CD4-positive, alpha-beta memory T cell (primary cell): ENCODE measurements at places on chromosomes 6 and 20. TPM values are rescaled to one million over a fixed set of nuclear protein-coding genes. Genes with fewer than 3 reads are reported as not detected.

SCUBE3 gene
- not detected for total RNA-seq

ULBP2 gene
- total RNA-seq, result not detected

CNR1 gene
- not detected for total RNA-seq

AHI1 gene
- total RNA-seq, result 12.8 TPM

MMP24 gene
- 0.12 TPM for total RNA-seq

CLDN20 gene
- not detected for total RNA-seq

IP6K3 gene
- not detected for total RNA-seq

DNA sequence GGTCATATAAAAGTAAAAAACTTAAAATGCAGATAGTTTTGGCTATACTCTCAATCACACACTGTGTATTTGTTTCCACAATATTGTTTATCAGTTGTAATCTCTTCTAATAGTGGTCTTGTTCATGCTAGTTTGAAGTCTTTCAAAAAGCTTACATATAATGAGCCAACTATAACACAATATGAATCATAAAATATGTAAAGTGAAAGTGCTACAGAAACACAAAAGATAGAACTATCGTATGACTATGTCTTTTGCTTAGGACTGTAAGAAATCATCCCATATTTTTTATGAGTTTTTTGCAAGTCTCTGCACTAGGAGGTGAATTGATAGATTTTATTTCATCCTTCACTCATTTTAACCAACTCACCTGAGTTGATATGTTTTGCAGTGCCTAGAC lies 136.0 kb downstream of the MMUT start:
- no peak for DNase-seq

DNA sequence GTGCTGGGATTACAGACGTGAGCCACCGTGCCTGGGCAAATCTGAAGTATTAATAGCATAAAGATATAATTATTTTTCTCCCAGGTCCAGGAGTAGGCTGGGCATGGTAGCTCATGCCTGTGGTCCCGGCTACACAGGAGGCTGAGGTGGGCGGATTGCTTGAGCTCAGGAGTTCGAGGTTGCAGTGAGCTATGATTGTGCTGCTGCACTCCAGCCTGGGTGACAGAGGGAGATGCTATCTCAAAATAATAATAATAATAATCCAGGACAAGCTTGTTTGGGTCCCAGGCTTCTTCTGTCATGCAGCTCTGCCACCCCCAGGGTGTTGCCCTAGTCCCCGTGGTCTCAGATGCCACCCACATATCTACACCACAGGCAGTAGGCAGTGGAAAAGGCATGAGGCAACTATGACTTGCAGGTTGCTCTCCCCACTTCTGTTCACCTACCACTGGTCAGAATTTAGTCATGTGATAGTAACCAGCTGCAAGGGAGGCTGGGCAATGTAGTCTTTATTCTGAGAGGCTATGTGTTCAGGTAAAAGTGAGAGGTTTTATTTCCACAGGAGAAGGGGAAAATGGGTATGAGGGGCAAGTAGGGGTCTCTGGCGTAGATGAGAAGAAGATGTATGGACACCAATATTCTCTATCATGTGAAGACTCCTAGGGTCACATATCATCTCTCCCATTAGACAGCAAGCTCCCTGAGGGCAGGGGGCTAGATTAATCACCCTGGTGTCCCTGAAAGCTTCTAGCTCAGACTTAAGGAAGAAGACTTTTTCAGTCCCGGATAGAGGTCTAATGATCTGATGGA lies 25.7 kb downstream of the TCF15 start:
- no peak for DNase-seq

DNA sequence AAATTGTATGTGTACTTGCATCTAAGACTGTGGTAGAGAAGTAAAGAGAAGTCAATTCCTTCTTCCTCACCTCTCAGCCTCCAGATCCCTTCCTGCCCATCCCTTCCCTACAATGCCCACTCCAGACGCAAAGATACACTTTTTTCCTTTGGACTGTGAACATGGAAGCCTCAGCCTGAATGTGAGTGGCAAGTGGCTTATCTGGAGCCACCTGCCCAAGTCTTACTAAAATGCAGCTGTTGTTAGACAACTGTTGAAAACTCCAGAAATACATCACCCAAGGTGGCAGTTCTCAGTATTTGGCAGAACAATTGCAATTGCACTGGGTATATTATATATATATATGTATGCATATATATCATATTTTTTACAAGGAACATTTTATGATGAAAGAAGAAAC lies 7.5 kb downstream of the VGLL2 start:
- DNase-seq, result no peak

DNA sequence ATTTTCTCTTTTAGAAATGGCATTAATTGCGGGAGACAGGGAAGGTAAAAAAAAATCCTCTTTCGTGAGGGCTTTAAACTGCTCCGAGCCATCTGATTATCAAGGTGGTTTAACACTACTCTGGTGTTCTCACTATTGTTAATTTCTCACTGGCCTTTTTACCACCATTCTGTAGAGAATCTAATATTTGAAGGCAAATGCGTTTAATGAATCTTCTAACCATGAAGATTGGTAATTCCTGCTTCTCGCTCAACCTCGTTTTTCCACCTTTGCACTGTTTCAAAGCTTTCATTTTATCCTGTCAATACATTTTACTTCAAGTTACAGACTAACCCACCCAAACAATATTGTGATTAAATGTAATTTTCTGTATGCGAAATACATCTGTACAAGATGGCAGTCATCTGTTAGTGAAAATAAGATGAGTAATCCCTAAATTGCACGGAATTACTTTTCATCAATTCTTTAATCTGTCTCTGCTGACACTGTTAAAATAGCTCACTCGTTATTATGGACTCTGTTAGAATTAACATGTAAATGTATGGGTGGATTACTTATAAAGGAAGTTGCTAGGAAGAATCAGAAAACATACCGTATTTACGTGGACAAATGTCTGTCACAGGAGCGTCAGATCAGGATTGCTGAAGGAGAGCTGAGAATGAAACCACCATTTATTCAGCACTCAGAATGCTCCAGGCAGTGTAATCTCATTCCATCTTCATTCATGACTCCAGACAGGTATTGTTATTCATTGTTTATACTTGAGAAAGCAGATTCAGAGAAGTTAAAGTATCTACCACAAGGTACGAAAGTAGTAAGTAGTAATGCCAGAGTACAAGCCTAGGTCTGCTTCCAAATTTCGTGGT lies 1.1 kb upstream of the LCA5 start:
- DNase-seq, result no peak

DNA sequence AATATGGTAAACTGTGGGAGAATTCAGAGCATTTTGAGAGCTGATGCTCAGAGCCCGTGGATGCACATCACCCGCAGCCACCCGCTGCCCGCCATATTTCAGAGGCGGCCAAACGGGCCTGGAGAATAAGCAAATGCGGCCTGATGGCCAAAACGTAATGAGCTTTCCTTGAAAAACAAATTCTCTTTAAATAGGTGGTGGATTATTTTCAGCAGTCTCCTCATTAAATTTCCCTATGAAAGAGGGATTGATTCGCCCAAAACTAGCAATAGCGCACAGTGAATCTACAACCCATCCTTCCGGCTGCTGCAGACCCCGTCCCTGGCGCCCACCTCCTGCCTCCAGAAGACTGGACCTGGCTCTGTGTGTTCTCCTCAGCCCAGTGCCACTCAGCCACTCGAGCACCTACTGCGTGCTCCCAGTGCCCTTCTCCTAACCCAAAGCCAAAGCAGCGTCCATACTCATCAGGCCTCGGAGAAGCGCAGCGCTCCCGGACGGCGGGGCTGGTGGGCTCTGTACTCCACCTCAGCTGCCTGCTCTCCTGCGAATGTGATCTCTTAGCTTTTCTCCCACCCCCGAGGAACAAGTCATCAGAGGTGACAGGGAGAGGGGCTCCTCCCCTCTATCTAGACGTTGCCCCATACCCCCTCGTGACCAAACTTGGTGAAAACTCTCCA lies 224.8 kb downstream of the TAF4 start:
- DNase-seq, result no peak

DNA sequence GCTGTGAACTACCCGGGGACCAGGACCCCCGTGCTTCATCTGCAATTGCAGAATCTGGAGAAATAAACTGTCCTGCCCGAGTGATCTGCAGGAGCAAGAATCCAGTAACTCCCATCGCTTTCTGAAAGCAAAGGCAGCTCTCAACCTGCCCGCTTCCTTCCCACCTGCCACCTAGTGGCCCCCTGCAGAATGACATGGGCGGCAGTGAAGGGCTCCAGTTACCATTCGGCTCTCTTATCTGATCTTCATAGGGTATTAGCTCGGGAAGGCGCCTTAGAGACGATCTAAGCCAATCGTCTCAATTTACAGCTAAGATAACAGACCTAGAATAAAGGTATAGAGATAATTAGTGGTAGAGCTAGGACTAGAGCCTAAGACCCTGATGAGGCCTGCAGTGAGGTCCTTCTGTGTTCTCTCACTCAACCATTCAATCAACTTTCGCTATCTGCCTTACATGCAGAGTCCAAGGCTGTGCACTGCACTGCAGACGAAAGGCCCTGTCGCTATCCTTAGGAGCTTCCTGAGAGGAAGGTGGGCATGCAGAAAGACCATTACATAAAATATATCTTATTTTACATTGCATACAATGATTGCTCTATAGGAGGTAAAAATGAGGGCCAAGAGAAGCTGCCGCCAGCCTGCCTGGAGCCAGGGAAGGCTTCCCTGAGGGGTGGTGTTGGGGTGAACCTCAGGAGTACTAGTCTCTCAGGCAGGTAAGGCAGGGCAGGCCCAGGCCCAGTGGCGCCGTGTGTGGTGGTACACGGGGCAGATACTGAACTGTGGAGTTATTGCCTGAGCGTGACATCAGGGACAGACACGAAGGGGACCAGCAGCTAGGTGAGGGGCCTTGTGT lies 7.1 kb upstream of the PSMG4 start:
- peak; percentile 77 for DNase-seq

- no peak for DNase-seq
Measured at GRCh38 chr20:4560667-4561066, 161.0 kb upstream of the PRND start.

- DNase-seq, result no peak
Measured at GRCh38 chr6:92684386-92684785, 735.0 kb downstream of the EPHA7 start.
